Stimulated activated CD8-positive, alpha-beta memory T cell treated with anti-CD3 and anti-CD28 coated beads, Interleukin-4, amount 100 ng/mL, for 1 hour (primary cell): ENCODE measurements at places on chromosomes 3 and 15.

- no peak for DNase-seq
Observed at GRCh38 chr3:41417574-41417973, 218.3 kb downstream of the CTNNB1 start.

- no peak for DNase-seq
Observed at GRCh38 chr3:167899093-167899492, 163.6 kb downstream of the SERPINI1 start.

GRCh38 chr15:101449471-101450402 lies 39.8 kb downstream of the PCSK6 start:
- no peak for DNase-seq

DNA sequence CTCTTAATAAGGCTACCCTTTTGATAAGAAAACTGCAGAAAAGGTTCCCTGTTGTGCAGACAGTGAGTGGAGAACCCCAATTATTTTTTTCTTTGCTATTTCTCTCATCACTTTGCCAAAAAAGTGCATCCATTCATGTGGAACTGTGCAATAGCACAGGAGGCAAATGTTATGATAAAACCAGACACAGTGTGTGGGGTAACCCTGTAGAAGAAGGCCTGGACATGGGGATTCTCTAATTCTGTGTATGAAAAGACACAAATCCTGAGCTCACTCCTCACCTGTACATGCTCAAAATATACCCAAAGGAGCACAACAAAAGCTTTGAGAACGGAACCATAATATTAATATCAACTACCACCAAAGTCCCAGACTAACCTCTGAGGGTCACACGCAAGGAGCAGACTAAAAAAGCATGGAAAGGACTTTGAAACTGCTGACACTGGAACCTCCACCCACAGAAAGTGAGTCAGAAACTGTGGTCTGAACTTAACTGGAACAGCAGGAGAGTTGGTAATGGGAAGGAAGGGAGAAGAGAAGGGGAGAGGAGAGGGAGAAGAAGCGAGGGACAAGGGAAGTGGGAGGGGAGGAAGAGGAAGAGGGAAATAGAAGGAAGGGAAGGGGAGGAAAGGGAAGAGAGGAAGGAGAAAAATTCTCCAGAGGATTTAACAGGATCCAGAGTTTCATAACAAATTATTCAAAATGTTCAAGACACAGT lies 299.9 kb downstream of the TBC1D5 start:
- no peak for DNase-seq

GRCh38 chr3:9238721-9239295 lies 10.6 kb downstream of the SRGAP3 start:
- DNase-seq, result no peak

- DNase-seq, result no peak
Observed at GRCh38 chr3:196122021-196122687, 40.3 kb upstream of the TFRC start.

DNA sequence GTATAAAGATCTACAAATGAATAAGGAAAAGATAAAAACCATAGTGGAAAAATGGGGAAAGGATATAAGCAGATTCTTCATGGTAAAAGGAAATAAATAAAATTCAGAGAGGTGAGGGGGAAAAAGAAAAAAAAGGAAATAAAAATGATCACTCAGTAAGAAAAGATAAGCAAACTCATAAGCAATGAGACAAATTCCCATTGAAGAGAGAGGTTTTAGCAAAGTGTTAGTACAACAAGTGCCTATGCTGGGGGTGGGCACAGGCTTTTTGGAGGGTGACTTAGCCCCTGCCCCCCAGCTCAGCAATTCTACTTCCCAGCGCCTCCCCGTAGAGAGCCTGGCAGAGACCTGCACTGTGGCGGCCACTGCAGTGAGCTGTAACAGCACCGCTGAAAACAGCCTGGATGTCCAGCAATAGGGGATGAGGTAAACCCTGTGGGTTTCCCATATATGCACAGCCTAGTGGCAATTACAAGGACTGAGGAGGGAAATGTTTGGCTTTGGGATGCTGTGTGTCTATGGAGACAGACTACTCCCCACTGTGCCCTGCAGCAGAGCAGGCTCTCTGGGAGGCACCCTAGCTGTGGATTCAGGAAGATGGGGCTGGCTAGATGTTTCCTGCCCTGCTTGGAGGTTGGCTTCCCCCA lies 23.7 kb upstream of the SFMBT1 start:
- no peak for DNase-seq

- no peak for DNase-seq
Observed at GRCh38 chr15:34318277-34319079, 19.1 kb downstream of the SLC12A6 start.

DNA sequence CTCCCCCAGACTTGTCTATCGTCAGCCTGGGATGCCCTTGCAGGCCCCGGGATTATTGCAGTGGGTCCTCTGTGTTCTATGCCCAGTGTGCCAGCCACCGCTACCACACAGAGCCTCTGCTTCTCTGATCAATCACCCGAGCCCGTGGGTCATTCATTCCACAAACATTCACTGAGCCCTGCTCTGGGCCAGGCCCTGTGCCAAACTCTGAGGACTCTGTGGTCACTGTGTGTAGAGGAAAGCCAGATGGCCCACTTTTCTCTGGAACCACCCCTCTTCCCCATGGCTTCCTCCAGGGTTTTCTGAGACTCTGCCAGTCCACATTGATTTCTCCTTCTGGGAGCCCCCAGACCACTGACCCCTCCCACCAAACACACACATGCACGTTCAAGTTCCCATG lies 55.5 kb downstream of the BSN start:
- no peak for DNase-seq

DNA sequence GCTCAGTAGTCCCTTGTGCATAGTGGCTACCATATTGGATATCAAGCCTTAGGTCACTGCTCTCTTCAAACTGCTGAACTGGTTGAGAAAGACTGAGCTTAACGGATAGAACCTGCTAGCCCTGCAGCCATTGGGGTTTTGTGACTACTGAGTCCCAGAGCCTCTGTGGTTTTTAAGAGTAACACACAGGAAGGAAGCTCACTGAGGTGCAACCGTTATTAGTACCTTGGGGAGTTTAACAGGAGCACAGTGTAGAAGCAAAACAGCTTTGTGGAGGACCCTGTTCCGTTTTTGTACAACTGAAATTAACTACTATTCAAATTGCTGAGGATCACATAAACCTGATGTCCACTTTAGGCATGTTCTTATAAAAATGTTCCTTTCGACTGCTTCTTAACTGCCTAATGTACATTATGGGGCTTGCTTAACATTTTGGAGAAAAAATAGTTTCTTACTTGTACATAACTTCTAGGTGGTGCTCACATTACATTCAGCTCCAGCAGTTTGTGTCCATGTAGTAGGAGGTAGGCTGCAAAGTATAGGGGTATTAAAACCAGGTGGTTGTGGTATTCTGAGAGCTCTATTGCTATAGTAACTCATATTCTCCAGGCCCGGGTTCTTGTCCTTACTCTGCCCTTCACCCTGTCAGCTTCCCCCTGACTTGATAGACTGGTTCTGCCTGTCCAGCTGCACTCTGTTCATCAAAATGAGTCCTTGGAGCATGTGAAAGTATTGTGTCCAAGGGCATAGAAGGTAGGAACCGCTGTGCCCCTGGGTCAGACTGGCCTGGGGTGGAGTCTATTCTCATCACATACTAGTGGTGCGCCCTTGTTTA lies 17.3 kb downstream of the PXK start:
- no peak for DNase-seq

DNA sequence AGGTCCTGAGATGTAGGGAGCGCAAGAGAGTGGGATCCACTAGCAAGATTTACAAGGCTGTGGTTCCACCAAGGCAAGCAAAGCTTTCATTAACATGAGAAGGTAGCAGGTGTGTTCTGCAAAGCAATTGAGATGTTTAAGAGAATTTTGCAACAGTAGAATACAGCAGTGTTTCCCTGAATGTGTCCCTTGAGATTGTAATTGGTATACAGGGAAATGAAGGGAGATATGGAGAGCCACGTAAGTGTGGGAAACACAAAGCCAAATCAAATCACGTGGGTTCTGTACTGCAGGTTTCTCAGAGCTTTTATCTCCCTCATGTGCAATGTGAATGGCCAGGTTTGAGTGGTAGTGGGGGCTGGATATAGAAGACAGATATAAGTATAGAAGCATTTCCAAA lies 67.3 kb downstream of the ATG7 start:
- DNase-seq, result no peak

DNA sequence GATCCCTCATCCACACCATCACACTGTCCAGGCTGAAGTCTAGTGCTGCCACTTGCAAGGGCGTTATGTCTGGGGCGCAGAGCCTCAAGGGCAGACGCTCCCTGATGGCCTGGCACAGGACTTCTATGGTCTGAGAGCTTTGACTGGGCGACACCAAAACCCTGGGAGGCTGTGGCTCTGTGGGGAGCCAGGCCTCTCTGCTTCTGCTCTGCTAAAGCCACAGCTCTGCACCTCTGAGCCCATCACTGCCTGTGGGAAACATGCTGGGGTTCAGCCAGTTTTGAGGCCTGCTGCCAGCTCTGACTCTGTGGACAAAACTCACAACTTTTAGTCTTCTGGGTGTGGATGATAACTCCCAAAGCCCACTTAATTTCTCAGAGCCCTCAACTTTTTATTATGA lies 6.3 kb upstream of the LCTL start:
- DNase-seq, result no peak

- DNase-seq, result no peak
Observed at GRCh38 chr3:71131375-71132314, 451.9 kb downstream of the FOXP1 start.

- no peak for DNase-seq
Observed at GRCh38 chr3:133329626-133330025, 70.2 kb upstream of the BFSP2 start.

DNA sequence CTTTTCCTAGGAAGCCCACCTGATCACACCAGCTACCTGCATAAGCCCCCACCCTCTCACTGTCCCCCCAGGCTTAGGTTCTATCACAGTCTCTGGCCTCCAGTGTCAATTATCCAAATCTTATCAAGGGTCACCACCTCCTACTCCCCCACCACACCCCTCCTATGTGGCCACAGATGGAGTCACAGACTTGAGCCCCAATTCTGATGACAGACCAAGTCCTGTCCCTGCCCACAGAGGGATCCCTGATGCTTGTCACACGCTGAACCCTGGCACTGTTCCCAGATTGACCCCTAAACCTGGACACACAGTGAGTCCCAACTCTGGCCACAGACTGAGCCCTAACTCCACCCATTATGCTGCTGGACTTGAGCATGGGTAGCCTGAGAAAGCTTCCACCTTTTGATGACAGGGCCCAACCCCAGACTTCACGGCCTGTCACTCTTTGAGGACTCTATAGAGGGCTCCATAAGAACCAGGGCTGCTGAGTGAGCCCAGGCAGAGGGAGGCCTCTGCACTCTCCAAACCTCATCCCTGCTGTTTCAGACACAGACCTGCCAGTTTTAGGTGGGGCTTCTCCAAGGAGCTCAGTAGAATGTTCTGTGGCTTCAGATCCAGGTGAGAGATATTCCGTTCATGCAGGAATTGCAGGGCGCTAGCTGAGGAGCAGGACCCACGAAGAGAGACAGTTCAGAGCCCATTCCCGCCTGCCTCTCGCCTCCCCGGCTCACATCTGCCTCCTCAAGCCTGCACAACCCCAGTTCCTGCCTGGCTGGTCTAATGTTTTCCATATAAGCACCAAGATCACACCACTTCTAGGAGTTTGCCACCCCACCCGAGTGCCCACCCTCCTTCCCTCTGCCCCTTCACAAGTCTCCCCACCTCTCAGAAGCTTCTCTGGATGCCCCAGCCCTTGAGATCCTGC lies 1.8 kb downstream of the ULK3 start:
- DNase-seq, result no peak

- DNase-seq, result no peak
Observed at GRCh38 chr3:160163229-160163878, 61.9 kb upstream of the C3orf80 start.

- DNase-seq, result no peak
Observed at GRCh38 chr15:42728972-42729371, 8.0 kb downstream of the CDAN1 start.

DNA sequence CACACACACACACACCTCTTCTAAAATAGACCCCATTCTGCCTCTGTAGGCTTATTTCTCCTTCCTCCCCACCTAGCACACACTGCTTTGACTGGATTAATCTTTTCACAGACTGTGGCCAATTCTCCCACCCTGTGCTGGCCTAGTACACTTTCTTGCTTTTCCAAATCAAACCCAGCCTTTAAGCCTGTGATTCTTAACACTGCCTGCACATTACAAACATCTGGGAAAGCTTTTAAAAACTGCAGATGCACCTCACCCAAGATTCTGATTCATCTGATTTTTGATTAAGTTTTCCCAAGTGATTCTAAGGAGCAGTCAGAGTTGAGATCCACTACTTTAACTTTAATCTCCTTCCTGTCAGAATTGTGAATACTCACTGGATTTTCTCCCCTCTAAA lies 12.8 kb downstream of the CSNK1G1 start:
- no peak for DNase-seq

DNA sequence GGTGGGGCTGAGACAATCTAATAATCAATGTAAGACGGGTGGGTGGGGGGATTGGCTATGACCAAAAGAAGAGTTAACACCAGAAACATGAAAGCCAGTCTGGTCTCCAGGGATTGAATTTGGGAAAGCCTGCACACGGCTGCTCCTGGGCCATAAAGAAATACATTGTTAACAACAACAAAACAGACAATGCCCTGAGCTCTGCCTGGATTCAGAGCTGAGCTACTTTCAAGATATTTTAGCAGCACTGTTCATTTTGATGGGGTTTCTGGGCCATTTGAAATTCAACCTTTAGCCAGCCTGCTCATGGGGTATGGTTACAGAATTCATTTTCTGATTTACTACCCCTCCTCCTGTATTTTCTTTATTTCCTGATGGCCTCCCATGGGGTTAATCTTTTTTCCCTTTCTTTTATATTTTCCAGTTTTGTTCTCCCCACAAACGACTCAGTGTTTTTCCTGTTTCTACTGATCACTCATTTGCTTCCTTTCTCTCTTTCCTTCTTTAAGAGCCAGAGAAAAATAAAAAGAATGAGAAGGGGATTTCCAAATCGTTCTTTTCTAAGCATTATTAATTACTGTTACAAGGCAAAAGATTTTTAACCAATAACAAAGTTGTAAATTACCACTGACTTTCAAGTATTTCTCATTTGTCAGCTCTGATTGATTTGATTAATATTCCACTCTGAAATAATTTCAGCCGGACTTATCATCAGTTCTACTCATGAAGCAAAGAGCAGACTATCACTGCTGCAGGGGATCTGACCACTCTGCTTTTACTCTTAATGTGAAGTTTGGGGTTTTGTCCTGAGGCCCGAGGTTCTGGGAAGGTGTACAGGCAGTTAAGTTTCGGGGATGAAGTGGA lies 19.6 kb downstream of the NR2F2 start:
- no peak for DNase-seq

- DNase-seq, result no peak
Observed at GRCh38 chr3:189547448-189547847, 83.7 kb upstream of the TP63 start.
